C1 segment of cervical spinal cord (tissue), 14 donors: ENCODE measurements at places on chromosomes 5 and 9.

DNA sequence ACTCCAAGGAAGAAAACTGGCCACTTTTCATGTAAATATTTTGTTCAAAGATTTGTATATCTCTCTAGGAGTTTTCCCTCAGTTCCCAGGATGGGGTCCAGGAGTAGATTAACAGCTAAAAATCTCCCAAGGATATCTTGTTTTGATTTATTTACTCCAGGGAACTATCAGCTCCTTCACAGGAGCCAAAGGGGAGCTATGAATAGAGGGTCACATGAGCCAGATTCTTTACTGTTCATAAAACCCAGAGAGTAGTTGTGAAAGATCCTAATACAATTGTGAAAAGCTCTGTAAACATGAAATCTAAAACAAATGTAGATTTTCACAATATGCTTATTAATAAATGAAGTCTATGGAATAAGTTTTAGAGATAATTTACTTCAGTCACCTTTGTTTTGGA, 16.9 kb downstream of the DIMT1 start:
- DNase-seq, result no peak

DNA sequence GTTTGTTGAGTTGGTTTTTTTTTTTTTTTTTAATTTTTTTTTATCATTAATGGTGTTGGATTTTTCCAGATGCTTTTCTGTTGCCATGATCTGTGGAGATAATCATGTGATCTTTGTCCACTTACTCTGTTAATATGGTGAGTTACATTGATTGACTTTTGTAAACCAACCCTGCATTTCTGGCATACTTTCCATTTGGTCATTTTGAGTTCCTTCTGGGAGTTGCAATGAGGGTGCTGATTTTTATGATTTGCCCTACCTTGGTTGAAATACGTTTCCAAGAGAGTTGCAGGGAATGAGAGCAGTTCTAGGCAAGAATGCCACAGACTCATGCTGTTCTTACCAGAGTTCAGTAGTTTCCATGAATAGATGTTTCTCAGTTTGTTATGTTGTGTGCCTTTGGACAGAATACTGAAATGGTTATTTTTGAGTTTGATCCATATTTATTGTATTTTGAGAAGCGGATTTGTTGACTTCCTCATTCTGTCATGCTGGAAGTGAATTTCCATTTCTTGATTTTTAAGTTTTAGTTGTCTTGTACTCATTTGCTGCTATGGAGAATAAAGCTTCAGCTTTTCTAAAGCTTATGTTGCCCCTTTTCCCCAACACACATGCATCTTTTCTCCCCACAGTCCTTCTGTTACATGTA, 69.0 kb downstream of the SCAMP1 start:
- DNase-seq, result no peak

GRCh38 chr9:109149089-109149488, 18.0 kb downstream of the FRRS1L start:
- no peak for DNase-seq

DNA sequence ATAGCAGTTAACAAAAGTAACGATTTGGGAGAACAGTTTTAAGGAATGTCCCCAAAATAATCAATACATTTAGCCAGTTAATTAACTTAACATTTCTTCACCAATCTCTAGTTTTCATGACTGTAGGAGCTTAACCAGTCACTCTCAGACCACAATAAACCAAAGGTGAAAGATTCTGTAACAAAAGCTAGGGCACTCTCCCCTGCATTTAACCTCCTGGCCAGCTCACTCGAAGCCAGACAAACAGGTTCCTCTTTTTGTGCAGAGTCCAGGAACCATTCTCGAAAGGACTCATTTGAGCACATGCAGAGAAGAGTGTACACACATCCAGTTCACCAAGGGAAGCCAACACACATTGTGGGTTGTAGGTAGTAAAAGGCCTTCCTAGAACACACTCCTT, 6.5 kb downstream of the IL7R start:
- no peak for DNase-seq

- no peak for DNase-seq
These were observed 101.1 kb downstream of the FGF18 start for GRCh38 chr5:171520300-171521174.

DNA sequence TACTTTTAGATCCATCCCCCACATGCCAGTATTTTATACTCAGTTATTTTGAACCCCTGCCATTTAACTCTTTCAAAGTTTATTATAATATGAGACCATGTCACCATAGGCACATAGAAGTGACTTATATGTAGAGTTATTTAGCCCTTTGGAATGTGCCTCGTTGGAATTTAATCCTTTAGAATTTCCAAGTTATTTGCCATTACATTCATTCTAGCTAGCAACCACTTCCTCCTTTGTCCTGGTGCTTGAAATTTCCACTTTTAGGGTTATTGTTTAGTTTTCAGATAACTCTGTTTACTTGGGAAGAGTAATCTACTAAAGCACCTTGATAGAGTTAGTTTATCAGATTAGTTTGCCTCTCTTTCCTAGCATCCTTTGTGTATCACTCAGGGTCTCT, 82.8 kb upstream of the TLE1 start:
- DNase-seq, result no peak
